ENCODE measurements at places on chromosomes 1 and 21.

- DNase-seq: no peak
- H3K27ac ChIP-seq: no peak overlapping the region
- peaks cover 65% of the 10 kb centered on the region for H3K36me3 ChIP-seq
- H3K4me1 ChIP-seq: peaks cover under 1% of the 10 kb centered on the region
- H3K27me3 ChIP-seq: no peaks in the 10 kb centered on the region
These were observed 6.4 kb downstream of the THAP3 start for GRCh38 chr1:6631058-6631457.

GRCh38 chr1:224203243-224204016 is 20.4 kb downstream of the DEGS1 start:
- H3K27ac ChIP-seq: peak overlapping the region; percentile 34
- no peak for DNase-seq
- H3K27me3 ChIP-seq: no peaks in the 10 kb centered on the region
- H3K36me3 ChIP-seq: no peaks in the 10 kb centered on the region
- H3K4me1 ChIP-seq: peaks cover 10% of the 10 kb centered on the region

- no peaks in the 10 kb centered on the region for H3K27me3 ChIP-seq
- peaks cover 2% of the 10 kb centered on the region for H3K4me1 ChIP-seq
- H3K36me3 ChIP-seq: no peaks in the 10 kb centered on the region
- no peak overlapping the region for H3K27ac ChIP-seq
- no peak for DNase-seq
These were observed 13.0 kb downstream of the PTPRC start for GRCh38 chr1:198651650-198652400.

GRCh38 chr1:223364685-223365382 is 858 bp upstream of the SUSD4 start:
- no peaks in the 10 kb centered on the region for H3K36me3 ChIP-seq
- peak overlapping the region; percentile 75 for H3K4me3 ChIP-seq
- H3K27ac ChIP-seq: no peak overlapping the region
- DNase-seq: peak; percentile 39
- H3K27me3 ChIP-seq: no peaks in the 10 kb centered on the region
- peaks cover 3% of the 10 kb centered on the region for H3K4me1 ChIP-seq

All from neuronal stem cell (in vitro differentiated cells).